Activated T-cell treated with anti-CD3 and anti-CD28 coated beads for 1 hour (primary cell): ENCODE measurements at places on chromosomes 11 and 22.

- no peak for DNase-seq
These were observed 19.5 kb downstream of the CLTCL1 start for GRCh38 chr22:19271856-19272535.

DNA sequence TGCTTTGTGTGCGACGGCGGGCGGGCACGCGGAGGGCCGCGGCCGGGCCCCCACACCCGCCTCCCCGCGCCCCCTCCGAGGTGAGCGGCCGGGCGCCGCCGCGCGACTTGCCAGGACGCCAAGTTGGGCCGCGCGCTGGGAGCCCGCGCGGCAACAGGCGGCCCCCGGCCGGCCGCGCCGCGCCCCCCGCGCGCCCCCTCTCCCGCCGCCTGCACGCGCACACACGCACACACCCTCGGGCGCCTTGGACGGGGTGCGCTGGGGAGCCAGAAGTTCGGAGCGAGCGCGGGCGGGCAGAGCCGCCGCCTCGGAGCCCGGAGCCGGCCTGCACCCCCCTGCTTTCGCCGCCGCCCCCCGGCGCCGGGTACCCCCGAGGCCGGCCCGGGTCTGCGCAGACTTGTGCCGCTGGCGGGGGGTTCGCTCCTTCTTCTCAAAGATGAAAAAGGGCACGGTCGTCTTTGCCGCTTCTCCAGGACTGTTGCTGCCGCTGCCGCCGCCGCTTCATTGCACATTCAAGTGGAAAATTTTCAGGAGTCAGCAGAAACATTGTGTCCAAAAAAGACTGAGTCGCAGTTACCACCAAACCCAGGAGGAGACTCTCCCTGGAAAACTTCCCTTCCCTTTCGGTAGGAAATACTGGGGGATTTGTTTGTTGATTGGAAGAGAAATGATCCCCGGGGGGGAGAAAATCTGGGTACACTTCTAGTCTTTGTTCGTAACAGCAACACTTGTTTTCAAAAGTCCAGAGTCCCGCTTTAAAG, 895 bp downstream of the TEAD1 start:
- no peak for DNase-seq

DNA sequence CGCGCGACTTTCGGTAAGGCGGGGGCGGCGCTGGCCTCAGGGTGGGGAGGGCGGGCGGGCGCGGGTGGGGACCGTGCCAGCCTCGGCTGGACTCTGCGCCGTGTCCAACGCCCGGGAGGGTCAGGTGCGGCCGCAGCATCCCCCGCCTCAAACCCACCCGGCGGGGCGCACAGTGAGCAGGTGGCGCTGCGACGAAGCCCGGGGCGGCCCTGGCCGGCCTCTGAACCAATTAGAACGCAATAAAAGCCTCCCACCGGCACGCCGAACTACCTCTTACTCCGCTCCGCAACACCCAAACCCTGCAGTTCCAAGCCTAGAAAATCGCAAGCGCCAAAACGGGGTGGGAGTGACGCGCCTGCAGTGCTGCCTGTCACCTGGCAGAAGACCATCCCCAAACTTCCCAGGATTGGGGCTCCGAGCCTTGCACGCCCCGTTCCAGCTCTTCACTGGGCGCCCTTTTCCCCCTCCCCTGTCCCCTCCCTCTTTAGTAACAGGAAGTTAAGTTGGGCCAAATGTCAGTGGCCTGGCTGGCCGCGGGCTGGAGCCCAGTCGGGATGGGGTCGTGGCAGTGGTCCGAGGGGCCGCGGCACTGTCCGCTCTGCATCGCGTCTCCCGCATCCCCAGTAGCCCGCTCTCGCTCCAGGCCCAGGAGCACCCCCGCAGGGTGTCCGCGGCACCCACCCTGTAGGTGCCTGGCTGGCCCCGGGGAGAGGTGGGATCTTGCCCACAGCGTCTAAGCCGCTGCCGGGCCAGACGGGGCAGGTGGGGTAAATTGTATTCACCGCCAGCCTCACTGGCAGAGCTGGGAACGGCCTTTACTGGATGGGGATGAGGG, 541 bp downstream of the MICAL2 start:
- no peak for DNase-seq

DNA sequence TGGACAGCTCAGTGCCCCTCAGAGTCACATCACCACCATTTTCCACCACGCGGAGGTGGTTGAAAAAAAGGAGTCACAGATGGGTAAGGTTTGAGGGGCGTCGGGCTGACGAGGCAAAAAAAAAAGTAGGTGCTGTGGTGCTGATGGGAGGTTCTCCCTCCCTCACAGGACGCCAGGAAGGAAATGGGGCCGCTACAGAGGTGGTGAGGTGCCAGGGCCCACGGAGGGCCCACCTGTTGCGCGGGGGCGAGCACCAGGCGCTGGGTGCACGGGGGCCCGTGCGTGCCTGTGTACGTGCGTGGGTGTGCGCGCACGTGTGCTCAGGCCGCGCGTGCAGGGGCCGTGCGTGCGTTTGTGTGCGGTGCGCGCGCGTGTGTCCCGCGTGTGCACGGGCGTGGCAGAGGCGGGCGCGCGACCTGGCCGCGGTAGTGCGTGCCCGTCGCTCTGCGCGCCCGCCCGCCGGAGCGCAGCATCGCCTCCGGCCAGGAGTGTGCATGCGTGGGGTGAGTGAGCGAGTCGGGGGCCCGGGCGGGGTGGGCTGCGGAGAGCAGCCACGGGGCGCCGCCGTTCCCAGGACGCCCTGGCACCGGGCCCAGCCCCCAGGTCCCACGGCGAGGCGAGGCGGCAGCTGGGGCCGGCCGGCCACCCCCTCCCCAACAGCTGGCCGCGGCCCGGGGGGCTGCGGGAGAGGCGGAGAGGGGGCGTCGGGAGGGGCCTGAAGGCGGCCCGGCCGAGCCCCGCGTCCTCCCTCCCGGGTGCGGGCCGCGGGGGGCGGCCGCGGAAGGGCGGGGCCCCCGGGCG, 2.8 kb downstream of the PDGFB start:
- no peak for DNase-seq

DNA sequence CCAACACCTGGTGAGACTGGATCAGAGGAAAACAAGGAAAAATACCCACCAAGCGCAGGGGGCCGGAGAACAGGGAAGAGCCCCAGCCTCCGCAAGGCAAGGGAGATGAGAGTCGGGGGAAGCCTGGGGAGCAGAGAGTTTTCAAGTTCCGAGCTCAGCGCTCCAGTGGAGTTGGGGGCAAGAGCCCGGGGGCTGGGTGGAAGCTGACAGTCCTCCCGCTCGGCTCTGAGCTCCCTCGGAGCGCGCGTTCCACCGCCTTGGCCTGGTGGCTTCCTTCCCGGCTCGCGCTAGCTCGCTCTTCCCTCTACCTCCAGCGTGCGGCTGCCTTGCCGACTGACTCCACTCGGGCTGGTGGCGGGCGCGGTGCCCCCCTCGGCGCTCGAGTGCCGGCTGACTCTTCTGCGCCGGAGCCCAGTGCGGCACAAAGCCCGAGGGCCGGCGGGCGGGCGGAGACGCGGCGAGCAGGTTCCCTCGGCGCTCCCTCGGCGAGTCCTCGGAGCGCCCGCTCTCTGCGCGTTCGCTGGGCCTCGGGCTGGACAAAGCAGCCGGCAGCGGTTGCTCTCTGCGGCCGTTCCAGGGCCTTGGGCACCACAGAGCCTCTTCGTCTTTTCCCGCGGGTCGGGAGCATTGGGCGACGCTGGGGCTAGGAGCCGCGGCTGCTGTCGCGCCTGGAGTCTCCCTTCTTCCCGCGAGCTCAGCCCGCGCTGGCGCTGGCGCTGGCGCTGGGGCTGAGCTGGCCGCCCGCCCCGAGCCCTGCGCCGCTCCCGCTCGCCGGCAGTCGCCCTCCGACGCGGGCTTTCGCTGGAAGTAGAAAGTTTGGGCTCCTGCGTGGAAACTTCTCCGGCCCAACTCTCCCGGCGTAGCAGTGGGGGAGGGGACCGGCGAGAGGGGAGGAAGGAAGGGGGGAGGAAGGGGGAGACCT, 1.0 kb downstream of the PAX6 start:
- DNase-seq: no peak

- DNase-seq: no peak
These were observed 60.0 kb downstream of the BARX2 start for GRCh38 chr11:129435499-129436245.
